ENCODE measurements at places on chromosomes 12 and 14.
A peak's percentile ranks its signal among the peaks of the same experiment; 100 is the strongest.

- no peak for DNase-seq
These were observed 63.2 kb downstream of the FBXO33 start for GRCh38 chr14:39369029-39369428.

- DNase-seq, result no peak
These were observed 11.0 kb downstream of the PTGER2 start for GRCh38 chr14:52325126-52325525.

DNA sequence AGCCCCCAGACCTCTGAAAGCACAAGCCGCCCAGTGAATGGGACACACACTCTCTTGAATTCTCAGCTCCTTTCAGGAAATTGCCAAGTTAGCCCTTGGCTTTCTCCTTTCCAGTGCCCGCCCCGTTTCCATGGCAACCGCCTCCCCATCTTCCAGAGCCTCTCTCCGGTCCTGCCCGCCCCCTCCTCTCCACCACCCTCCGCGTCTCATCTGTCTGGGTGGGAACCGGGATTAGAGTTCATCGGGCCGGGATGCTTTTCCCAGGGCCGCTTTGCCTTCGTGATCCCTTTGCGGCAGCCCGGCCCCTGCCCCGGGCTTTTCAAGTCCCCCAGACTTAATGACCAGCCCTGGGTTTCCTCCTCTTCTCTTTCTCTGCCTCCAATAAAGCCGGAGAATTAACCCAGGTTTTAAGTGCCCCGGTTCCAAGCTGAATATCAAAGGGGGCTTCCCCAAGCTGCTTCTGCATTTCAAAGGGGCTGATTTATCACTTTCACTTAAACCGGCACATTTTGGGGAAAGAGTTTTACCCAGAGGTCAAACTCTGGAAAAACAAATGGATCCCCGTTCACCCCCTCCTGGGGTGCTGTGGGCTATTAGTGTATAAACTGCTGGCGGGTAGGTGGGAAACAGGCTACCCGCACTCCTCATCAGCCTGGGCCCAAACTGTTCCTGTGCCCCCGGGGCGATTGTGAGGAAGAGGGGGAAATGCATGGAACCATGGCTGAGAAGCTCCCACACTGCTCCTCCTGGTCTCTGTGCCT, 101.7 kb downstream of the ZFP36L1 start:
- DNase-seq, result no peak

DNA sequence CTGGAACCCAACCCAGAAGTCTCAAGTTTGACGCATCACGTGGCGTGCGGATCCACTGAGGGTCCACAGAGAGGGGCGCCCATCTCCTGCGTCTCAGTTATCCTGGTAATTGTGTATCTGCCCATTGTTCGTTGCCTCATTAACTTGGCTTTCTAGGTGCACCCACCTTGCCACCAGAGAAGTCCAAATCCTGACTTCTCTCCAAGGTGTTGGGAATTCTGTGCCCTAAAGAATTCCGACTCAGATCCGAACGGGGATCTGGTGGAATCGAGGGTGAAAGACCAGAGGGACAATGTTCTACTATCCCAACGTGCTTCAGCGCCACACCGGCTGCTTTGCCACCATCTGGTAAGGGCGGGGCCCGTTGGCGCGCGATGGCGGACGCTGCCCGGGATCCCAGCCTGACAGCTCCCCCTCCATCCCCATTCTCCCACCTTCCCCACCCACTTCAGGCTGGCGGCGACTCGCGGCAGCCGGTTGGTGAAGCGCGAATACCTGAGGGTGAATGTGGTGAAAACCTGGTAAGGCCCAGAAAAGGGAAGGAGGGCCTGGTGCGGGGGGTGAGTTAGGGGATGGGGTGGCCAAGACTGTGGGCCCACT, 481 bp downstream of the REC8 start:
- DNase-seq, result peak; percentile 33

GRCh38 chr14:71076462-71077092, 169.3 kb downstream of the PCNX1 start:
- DNase-seq, result no peak

GRCh38 chr14:104285508-104285840, 147.1 kb downstream of the KIF26A start:
- no peak for DNase-seq

DNA sequence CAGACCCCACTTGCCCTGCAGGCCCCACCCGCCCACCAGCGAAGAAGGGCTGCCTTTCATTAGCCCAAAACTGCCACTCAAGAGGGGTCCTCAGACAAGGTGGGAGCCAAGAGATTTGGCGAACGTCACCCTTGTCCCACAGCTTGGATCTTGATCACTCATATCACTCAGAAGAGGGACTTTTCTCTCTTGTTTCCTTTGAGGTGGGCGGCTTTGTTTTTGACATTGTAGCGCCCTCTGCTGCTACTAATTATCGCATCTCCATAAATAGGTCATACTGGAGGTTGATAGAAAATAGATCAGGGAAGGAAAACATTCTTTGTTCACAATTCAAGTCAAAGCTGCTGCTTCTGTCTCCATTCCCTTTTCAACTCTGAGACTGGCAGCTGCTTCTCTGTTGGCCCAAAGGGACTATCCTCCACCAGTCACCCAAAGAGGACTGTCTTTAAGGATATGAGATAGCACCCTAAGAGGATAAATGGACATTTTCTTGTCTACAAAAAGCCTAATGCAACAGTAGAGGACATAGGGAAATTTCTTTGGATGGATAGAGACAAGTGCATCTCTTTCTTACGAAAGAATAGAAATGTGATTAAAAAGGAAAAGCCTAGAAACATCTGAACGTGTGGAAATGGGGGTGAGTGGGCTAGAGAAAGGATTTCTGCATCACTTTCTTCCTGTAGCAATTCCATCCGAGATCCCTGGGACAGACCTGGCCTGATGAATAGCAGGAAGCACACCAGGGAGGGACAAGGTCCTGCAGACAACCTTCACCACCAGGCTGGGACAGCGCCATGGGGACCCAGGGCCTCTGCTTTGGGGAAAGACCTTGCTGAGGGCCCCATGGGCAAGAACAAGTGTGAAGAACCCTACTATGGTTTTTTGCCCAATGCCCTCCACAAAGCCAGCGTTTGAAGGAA, 115.8 kb downstream of the DAD1 start:
- DNase-seq, result peak; percentile 72

All from tongue (tissue), 3 donors.